GM12891 (cell line): ENCODE measurements at places on chromosomes 11 and 22.
A peak's percentile ranks its signal among the peaks of the same experiment; 100 is the strongest.

- DNase-seq: no peak
These were observed 1.5 kb downstream of the DDB2 start for GRCh38 chr11:47216121-47216798.

GRCh38 chr11:61850687-61851086, 22.6 kb downstream of the FADS2 start:
- no peak for DNase-seq

- no peak for DNase-seq
These were observed 63.1 kb downstream of the SOX6 start for GRCh38 chr11:16293204-16293681.

GRCh38 chr22:29457730-29458129, 19.3 kb downstream of the RFPL1 start:
- peak; percentile 75 for DNase-seq

GRCh38 chr11:16191212-16191867, 165.0 kb downstream of the SOX6 start:
- DNase-seq: no peak

- no peak for DNase-seq
These were observed 62.5 kb downstream of the SMIM38 start for GRCh38 chr11:69218271-69218682.

- no peak for DNase-seq
These were observed 155.8 kb downstream of the CADM1 start for GRCh38 chr11:115348416-115348815.

DNA sequence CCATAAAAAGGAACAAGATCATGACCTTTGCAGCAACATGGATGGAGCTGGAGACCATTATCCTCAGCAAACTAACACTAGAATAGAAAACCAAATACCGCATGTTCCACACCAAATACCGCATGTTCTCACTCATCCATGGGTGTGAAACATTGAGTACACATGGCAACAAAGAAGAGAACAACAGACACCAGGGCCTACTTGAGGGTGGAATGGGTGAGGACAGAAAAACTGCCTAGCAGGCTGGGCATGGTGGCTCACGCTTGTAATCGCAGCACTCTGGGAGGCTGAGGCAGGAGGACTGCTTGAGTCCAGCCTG, 12.3 kb downstream of the EHD1 start:
- DNase-seq: no peak

- no peak for DNase-seq
These were observed 421.6 kb downstream of the METTL15 start for GRCh38 chr11:28529540-28530410.

- peak; percentile 39 for DNase-seq
These were observed 2.2 kb downstream of the APOA1 start for GRCh38 chr11:116835042-116835772.

DNA sequence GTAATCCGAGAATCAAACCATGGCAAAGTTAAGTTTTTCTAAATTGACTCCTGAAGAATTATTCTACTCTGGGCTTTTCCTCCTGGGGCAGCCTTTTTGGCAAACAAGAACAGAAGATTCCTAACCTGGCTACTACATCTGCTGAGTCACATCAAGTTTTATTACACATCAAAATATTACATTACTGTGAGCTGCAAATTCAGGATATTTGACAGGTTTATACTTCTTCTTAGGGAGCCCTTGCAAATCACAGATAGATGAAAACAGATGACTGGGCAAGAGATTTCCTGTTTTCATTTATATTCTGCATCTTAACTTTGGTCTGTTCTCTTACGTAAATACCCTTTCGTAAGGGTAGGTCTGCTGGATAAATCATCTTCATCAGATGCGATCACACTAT, 23.6 kb downstream of the XRRA1 start:
- DNase-seq: no peak

DNA sequence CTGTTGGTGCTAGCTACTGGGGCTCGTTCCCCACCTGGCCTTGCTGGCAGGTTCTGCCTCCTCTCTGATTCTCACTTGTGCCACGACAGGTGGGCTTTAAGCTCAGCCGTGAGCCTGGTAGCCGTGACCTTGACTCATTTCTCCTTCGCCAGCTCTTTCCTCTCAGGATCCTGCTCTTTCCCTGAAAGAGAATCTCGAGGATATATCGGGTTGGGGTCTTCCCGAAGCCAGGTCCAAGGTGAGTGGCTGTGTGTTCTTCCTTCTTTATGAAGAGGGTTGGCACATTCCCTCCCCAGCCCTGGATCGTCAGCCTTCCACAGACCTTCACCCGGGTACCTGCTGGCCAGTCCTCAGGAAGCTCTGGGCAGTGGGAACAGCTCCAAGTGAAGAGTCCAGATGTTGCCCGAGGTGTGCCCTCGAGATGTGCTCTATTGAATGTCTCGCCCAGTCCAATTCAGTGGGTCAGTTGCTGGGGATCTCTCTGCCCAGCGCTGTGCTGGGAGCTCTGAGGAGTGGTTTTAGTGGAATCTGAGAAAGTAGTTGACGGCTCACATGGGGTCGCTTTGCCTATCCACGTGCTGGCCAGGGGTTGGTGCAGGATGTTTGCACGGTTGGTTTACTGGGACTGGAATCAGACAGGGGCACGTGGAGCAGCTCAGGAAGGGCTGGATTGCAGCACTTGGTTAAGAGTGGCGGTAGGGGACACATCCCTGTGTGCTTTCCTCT, 1.4 kb downstream of the ZNF74 start:
- no peak for DNase-seq

GRCh38 chr22:34914846-34915245, 151.1 kb upstream of the ISX start:
- no peak for DNase-seq

- DNase-seq: no peak
These were observed 33.8 kb upstream of the WNT11 start for GRCh38 chr11:76240161-76240540.

DNA sequence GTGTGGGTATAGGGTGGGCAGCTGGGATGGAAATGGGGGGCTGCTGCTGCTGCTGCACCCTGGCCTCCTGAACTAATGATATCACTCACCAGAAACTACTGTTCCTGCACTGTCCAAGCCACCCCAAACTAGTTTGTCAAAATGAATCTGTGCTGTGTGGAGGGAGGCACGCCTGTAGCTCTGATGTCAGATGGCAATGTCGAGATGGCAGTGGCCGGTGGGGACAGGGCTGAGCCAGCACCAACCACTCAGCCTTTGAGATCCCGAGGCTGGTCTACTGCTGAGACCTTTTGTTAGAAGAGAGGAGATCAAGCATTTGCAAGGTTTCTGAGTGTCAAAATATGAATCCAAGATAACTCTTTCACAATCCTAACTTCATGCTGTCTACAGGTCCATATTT, 1.3 kb downstream of the RAG1 start:
- DNase-seq: no peak

GRCh38 chr11:65051398-65051858, 6.9 kb downstream of the NAALADL1 start:
- no peak for DNase-seq

- DNase-seq: no peak
These were observed 51.4 kb upstream of the WNT7B start for GRCh38 chr22:46028106-46028991.
